Urinary bladder (tissue), 4 donors: ENCODE measurements at places on chromosomes 12 and 14. TPM values are rescaled to one million over a fixed set of nuclear protein-coding genes. Genes with fewer than 3 reads are reported as not detected.

ENDOU gene
- not detected for total RNA-seq

KRT81 gene
- total RNA-seq = not detected

NPFF gene
- total RNA-seq = not detected

SPTB gene
- 6.8 TPM for total RNA-seq

PNP gene
- total RNA-seq = 12.5 TPM

GRCh38 chr14:71377099-71377498 lies 469.8 kb downstream of the PCNX1 start:
- no peak for DNase-seq

DNA sequence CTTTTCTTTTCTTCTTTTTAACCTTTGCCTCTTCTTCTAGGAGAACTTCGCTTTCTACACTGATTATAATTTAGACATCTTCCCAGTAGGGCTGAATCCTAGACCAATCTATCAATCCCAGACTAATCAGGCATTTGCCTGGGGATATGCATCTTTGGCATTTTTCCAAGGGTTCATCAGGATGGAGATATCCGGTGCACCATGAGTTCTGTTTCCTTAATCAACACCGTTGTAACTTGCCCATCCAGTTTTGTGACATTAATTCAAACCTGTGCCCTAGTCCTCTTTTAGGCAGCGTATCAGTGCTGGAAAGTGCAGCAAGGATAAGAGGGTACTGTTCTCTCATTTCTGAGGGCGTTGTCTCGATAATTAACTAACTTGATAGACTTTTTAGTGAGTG lies 617 bp upstream of the MGP start:
- no peak for DNase-seq

DNA sequence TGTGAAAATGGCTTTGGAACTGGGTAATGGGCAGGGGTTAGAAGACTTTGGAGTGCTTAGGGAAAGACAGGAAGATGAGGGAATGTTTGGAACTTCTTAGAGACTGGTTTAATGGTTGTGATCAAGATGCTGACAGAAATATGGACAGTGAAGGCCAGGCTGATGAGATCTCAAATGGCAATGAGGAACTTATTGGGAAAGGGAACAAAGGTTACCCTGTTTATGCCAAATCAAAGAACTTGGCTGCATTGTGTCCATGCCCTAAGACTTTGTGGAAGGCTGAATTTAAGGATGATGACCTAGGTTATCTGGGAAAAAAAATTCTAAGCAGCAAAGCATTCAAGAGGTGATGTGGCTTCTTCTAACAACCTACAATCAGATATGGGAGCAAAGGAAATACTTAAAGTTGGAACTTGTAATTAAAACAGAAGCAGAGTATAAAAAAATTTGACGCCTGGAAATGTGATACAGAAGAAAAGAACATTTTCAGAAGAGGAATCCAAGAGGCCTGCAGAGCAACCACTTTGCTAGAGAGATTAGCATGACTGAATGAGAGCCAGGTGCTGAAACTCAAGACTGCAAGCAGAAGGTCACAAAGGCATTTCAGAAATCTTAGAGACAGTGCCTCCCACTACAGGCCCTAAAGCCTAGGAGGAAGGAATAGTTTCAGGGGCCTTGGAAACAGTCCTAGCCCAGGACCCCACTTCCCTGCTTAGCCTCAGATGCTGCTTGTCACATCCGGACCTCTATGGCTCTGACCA lies 65.6 kb upstream of the FLRT2 start:
- no peak for DNase-seq

- no peak for DNase-seq
Measured at GRCh38 chr14:53963320-53964227, 6.9 kb upstream of the BMP4 start.

GRCh38 chr12:31217356-31218130 lies 108.4 kb downstream of the SINHCAF start:
- no peak for DNase-seq

DNA sequence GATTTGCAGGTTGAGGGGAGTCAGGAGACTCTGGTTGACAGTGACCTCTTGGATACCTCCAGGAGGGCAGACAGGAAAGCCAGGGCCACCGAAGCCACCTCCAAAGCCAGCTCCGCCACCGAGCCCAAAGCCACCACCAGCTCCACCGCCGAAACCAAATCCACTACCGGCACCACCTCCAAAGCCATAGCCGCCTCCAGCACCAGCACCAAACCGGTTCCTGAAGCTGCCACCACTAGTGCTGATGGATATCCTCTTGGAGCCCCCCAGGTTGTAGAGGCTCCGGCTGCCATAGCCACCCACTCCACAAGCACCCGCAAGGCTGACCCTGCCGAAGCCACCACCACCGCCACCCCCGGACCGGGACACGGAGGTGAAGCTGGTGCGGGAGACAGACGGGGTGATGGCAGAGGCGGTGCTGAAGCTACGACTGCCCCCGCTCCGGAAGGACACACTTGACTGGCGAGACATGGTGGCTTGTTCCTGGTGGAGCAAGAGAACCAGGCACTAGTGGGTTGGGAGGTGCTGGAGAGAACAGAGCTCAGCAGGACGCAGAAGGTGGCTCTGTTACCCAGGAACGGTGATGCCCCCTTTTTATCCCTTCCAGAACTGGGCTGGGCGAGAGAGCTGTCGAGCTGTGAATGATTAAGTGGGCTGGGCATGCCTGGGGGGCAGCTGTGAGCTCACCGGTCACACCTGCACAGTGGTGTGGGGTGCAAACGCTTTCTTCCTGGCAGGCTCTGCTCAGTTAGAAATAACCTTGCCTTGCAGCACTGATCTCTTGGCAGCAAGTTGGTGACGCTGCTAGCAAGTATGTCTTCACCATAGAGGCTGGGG lies at the start of gene KRT5:
KRT5 (minus strand) TSS at position 569 of the 837 bp plus-strand sequence; CDS start at position 471, 98 bp downstream.
- DNase-seq = no peak
